NCI-H187 treated with DMSO at 0.1 percent for 48 hours (cell line): ENCODE measurements at places on chromosomes 16 and 17.

- DNase-seq: no peak
Measured at GRCh38 chr16:56894331-56894917, 29.4 kb downstream of the SLC12A3 start.

DNA sequence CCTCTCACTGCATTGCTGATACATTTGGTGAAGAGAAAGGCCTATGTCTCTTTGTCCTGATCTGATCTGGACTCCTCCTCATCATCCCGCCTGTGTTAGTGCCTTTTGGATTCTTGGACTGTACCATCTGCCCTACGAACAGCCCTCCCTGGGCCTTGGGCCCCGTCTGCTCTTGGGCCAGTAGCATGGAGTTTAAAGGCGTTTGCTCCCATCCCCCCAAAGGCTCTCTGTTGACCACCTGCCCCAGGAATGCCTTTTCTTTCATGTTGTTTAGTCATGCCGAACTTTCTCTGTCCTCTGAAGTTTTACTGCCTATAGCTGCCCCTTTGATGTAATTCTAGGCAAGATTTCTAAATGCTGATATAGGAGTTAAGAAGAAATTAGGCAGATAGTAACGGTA lies 30.9 kb upstream of the MEAK7 start:
- no peak for DNase-seq

DNA sequence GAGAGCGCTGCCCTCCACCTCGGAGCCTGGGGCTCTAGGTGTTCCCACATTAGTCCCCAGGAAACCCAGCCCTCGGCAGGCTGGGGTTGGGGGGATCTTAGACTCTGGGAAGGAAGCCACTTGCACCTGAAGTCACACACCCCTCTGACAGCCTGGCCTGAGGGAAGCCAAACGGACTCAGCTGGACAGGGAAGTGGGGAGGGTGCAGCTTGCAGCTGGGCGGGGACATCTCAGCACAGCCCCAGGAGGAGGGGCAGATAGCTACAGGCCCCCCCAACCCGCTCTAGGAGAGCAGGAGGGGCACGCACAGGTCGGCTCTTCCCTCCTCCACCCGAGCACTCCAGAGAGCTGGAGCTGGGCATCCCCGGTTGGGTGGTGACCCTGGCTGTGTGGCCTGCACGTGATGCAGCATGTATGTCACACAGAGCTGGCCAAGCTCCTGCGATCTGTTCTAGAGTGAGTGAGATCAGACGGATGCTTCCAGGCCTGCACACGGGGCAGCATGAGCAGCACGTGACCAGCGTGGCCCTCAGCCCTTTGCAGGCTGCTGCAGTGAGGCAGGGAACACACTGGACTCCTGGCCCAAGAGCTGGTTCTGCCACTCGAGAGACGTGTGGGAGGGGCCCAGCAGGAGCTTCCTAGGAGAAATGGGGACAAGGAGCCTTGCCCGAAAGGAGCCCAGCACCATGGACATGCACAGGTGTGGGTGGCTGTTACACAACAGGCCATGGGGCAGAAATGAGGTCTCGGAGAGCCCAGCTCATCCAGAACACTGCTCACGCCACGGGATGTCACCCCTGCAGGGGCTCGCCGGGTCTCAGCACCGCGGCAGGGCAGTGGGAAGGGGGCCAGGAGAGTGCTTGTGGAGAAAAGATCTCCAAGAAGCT lies 15.4 kb downstream of the KIFC3 start:
- no peak for DNase-seq

GRCh38 chr17:50660887-50661345 lies 26.2 kb downstream of the ABCC3 start:
- DNase-seq: no peak

DNA sequence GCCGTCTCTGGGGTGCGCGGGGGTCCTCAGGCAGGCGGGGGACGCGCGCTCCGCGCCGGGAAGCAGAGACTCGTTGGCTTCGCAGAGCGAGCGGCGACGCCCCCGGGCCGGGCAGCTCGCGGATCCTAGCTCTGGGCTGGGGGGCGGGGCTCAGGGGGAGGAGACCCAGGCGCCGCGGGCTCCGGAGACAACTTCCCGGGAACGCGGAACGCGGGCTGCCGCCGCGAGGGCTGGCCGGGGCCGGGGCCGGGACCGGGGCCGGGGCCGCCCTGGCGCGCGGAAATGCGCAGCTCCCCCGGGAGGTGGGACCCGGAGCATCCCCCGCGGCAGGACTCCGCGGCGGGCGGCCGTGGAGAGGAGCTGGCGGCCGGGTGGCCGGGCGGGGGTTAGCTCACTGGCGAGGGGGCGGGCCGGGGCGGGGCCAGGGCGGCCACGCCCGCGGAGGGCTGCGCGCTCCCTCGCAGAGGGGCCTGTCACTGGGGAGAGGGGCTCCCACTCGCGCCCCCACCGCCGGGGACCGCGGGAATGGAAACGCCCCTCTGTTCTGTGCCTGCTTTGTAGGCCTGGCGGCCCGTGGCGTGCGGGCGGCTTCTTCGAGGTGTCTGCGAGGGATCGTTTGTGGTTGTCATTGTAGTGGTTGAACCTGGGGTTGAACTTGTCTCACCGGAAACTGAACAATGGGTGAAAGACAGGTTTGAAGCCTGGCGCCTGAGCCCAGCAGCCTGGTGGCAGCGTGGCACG lies at the start of gene GAS7:
Gene GAS7, minus strand, starts transcription at position 98 of the 741 bp plus-strand sequence.
- DNase-seq: no peak

DNA sequence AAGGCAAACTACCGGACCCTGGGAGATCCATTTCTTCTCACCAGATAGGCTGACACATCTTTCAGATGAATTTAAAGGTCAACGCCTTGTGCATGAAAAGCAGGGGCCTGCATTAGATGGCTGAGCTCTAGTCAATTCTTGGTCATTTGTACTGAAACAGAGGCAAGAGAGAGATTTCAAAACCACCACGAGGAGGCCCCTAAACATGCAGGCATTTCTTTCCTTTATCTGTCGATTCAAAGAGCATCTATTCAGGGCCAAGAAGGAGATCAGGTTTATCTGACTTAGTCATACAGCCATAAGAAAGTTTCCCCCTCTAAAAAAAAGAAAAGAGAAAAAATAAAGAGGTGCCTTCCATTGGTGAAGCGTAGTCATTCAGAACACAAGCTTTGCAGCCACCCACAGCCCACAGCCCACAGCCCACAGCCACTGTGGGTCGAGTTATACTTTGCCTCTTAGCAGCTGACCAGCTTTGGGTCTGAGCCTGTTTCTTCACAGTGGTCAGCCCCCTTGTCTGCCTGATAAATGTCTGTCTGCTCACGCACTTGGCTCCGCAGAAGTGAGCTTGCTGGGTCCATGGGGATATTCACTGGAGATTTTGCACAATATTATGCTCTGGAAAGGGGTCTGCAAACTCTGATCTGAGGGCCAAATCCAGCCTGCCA lies 207.5 kb downstream of the CDH13 start:
- DNase-seq: no peak

- no peak for DNase-seq
Measured at GRCh38 chr16:31055613-31056012, 18.4 kb downstream of the ZNF668 start.

- DNase-seq: no peak
Measured at GRCh38 chr17:76716146-76716838, 5.5 kb upstream of the MXRA7 start.

DNA sequence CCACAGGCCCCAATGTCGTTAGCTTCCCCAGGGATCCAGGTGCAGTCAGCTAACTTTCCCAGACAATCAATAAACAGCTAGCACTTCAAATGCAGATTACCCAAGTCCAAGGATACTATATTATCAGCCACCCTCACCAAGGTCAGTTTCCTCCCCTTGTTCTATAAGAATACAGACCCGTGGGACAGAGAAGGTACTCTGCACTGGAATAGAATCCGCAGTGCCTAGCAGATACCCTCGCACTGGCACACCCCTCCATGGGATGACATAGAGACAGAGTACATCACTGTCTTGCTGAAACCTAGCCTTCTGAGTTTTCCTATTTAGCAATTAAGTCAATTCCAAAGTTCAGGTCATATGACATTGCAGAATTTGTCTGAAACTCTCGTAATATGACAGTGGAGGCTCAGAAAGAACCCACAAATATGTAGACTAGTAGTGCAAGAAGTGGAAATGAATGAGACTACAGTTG lies 40.0 kb upstream of the ABCA10 start:
- DNase-seq: no peak

GRCh38 chr16:375212-375611 lies 4.9 kb upstream of the MRPL28 start:
- no peak for DNase-seq

DNA sequence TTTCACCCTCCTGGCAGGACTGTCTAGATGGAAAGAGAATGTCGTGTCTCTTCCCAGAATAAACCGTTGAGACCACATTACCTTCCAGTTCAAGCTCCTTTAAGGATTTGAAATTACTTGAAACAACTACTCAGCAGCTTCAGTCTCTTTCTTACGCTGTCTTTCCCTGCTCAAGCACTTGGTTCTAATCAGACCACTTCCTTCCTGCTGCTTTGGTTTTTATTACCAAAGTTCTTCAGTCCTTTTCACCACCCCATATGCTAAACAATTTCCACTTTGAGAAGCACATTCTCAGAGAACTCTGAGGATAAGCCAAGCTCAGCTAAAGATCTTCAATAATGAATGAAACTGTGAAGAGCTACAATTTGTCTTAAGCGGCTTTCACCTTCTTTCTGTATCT lies 105.4 kb downstream of the STX8 start:
- DNase-seq: no peak

DNA sequence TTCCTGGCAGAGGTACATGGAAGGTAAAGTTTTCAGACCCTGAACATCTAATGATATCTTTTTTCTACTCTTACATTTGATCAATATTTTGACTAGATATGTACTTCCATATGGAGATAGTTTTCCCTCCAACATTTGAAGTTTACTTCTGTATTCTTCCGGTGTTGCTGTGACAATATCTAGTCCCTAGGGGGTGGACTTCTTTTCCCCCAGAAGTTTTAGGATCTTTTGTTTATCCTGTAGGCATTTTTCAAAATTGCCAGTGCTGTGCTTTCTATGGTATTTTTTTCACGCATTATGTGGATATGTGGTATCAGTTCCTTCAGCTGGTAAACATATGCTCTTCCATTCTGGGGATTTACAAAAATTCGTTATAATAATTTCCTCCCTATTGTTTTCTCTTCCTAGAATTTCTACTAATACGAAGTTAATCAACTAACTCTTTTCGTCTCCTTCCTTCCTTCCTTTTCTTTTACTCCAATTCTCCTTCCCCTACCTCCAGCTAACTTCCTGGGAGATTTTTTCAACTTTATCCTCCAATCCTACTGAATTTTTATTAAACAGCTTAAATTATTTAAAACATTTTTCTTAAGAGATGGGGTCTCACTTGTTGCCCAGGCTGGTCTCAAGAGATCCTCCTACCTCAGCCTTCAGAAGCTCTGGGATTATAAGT lies 26.1 kb upstream of the ZNHIT3 start:
- no peak for DNase-seq

- DNase-seq: no peak
Measured at GRCh38 chr16:19505600-19506303, 16.1 kb downstream of the GDE1 start.

DNA sequence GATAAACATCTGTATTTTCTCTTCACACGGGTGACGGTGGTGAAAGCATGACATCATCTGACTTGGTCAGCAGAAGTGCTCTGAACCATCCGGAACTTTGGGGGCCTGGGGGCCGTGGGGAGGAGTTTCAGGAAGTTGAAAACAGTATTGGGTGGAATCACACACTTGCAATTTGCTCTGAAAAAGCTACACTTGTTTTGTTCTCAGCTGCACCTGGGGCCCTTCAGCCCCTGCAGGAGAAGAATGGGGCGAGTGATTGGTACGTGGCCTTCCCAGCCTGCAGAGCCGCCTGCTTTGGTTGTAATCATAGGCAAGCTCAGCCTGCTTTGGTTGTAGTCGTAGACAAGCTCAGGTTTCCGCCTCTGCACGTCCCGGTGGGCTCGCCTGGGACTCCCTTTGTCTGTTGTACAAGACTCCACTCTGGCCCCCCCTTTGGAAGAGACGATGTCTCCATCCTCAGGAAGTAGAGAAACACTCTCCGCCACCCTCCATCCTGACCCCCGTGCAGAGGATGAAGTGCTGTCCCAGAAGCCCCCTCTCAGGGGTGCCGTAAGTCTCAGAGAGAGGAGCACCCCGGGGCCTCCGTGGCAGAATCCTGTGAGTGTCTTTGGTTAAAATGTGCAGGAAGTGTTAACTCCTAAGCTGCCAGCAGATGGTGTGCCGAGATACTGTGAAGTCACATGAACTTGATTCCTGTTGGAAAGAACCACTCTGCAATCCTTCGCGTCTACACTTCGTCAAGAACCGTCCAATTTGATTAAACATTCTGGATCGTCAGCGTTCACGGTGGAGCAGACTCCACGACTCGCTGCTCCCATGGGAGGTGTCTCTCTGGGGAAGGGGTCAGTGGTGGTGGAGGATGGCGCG lies 5.4 kb downstream of the BANP start:
- DNase-seq: no peak

DNA sequence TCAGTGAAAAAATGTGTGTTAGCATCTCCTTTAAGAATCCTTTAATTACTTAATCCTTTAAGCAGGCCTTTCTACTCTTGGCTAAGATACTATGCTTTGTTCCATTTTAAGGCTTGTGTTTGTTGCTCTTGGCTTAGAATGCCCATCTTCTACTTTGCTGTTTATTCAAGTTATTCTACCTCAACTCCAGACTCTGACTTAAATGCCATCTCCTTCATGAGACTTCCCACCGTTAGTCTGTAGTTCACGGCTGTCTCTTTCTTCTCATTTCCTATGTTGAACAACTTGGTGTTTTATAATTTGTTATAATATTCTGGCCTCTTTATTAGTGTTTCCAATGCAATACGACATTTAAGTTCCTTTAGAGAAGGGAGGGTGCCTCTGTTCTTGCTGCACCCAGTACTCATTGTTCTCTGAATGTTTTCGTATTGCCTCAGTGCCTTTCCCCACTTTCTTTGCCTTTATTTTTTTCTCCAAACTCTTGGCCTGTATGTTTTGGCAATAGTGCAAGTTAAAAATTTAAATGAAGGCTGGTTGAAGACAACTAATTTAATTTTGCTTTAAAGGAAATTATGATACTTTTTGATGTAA lies 6.1 kb upstream of the KRT10 start:
- DNase-seq: no peak

- no peak for DNase-seq
Measured at GRCh38 chr17:7997186-7997585, 5.2 kb upstream of the GUCY2D start.

DNA sequence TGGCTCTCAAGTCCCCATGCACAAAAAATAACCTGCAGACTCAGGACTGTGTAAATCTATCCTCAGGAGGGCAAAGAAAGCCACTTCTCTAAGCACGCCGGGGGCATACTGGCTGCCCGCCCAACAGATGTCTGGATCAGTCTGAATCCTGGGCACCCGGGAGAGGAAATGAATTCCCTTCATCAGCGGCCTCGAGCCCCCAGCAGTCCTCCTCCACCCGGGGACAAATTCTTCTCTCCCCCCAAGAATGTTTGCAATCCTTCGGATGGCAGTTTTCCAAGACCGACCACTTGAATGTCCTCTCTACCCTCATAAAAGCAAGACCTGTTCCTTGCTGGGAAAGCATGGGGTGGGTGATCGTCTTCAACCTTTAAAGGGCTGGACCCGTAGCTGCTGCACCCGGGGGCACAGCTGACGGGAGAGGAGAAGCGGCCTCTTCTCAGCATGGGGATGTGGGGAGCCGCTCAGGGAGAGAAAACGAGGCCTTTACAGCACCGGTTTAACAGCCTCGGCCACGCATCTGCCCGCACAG lies 9.4 kb upstream of the MAP2K3 start:
- no peak for DNase-seq

- DNase-seq: no peak
Measured at GRCh38 chr17:82542439-82542838, 22.9 kb downstream of the FOXK2 start.

GRCh38 chr17:19270704-19271611 lies 33.8 kb downstream of the EPN2 start:
- no peak for DNase-seq

- no peak for DNase-seq
Measured at GRCh38 chr17:80180192-80180591, 10.4 kb downstream of the CARD14 start.

GRCh38 chr16:16116841-16117240 lies 106.5 kb downstream of the ABCC6 start:
- DNase-seq: no peak
